ENCODE measurements at places on chromosomes 5 and 9. TPM values are rescaled to one million over a fixed set of nuclear protein-coding genes. Genes with fewer than 3 reads are reported as not detected.
A peak's percentile ranks its signal among the peaks of the same experiment; 100 is the strongest.

GRCh38 chr5:166369346-166369745 lies 1922.1 kb upstream of the WWC1 start:
- H3K4me1 ChIP-seq = no peaks in the 10 kb centered on the region
- H3K4me3 ChIP-seq = no peak overlapping the region
- no peak overlapping the region for H3K27ac ChIP-seq
- DNase-seq = no peak
- H3K27me3 ChIP-seq = no peaks in the 10 kb centered on the region
- no peaks in the 10 kb centered on the region for H3K36me3 ChIP-seq

- H3K4me3 ChIP-seq = no peak overlapping the region
- H3K27ac ChIP-seq = no peak overlapping the region
- no peaks in the 10 kb centered on the region for H3K4me1 ChIP-seq
- H3K27me3 ChIP-seq = no peaks in the 10 kb centered on the region
- no peaks in the 10 kb centered on the region for H3K36me3 ChIP-seq
- DNase-seq = no peak
These were observed 173.7 kb downstream of the CPLANE1 start for GRCh38 chr5:37075399-37075950.

DNA sequence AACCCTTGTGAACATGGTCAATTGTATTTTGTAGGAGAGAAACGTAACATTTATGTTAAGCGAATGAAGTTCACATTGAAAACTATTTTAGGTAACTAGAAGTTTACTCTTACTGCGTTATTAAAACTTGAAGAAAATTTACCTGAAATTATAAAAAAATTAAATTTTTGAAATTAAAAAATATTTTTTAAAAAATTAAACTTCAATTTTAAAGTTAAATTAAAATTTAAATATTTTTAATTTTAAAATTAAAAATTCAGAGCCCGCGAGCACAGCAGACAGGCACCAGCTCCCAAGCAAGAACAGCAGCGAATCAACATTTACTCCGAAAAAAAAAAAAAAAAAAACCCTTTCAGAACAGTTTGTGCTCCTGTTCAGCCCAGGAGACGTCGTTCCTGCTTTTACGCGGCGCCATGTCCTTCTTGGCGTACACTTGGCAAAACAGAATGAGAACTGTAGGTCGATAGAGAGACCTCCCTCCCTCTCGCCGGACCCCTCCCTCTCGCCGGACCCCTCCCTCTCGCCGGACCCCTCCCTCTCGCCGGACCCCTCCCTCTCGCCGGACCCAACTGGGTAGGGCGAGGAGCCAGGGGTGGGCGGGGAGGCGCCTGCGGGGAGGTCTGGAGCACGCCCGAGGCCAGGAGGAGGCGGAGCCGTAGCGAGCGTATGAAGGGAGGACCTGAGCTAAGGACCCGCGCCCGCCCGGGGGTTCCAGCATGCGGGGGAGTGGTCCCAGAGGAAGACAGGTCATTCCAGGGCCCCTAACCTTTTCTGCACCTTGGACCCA lies 235.8 kb downstream of the ROR2 start:
- H3K4me3 ChIP-seq = peak overlapping the region; percentile 40
- no peak for DNase-seq
- H3K4me1 ChIP-seq = no peaks in the 10 kb centered on the region
- no peaks in the 10 kb centered on the region for H3K27me3 ChIP-seq

- H3K27ac ChIP-seq = no peak overlapping the region
- H3K4me3 ChIP-seq = no peak overlapping the region
- no peaks in the 10 kb centered on the region for H3K36me3 ChIP-seq
- no peaks in the 10 kb centered on the region for H3K27me3 ChIP-seq
- DNase-seq = peak; percentile 73
These were observed 34.3 kb downstream of the EPB41L4B start for GRCh38 chr9:109286571-109286977.

DNA sequence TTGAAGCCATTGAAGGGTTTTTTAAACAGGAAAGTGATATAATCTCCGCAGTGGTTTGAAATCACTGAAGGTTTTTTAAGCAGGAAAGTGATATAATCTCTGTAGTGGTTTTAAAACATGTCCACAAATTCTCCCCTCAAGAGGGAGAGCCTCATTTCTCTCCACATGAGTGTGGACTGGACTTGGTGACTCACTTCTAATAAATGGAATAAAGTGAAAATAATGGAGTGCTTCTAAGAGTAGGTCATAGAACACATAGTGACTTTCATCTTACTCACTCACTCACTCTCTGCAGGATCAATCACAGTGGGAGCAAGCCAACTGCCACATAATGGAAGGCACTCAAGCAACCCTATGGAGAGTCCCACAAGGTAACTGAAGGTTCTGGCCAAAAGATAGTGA lies 12.0 kb downstream of the CTNNAL1 start:
- no peaks in the 10 kb centered on the region for H3K27me3 ChIP-seq
- H3K4me1 ChIP-seq = no peaks in the 10 kb centered on the region
- H3K27ac ChIP-seq = no peak overlapping the region
- no peak for DNase-seq
- H3K4me3 ChIP-seq = no peak overlapping the region

GRCh38 chr5:50401336-50401735 lies 39.8 kb downstream of the EMB start:
- no peak overlapping the region for H3K4me3 ChIP-seq
- H3K27ac ChIP-seq = no peak overlapping the region
- no peak for DNase-seq
- H3K36me3 ChIP-seq = no peaks in the 10 kb centered on the region

DNA sequence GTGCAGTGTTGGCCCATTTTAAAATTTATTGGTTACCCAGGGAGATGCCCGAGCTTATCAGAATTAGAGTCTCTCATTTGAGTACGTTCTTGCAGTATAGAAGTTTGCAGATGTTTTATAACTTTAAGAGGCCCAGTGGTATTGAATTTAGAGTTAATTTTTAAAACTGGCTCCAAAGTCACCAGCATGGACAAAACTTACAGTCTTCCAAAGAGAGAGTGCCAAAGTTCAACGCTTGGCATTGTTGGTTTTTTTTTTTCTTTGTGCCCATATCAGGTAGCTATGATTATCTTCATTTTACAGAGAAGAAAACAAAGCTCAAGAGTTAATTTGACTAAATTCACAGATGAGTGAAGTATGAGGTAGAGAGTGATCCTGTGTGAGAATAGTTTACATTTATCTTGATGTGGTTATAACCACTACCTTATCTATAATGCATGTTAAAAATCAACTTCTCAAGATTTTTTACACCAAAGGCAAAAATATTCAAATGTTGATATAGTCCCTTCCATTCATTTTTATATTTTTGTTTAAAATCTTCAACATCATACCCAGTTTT lies 273.7 kb upstream of the DMRT1 start:
- H3K4me3 ChIP-seq = no peak overlapping the region
- no peaks in the 10 kb centered on the region for H3K36me3 ChIP-seq
- no peak for DNase-seq
- H3K27me3 ChIP-seq = no peaks in the 10 kb centered on the region

GRCh38 chr5:92409134-92409533 lies 1026.0 kb upstream of the ARRDC3 start:
- H3K4me1 ChIP-seq = no peaks in the 10 kb centered on the region
- H3K27me3 ChIP-seq = no peaks in the 10 kb centered on the region
- H3K4me3 ChIP-seq = no peak overlapping the region
- no peaks in the 10 kb centered on the region for H3K36me3 ChIP-seq
- DNase-seq = no peak

DNA sequence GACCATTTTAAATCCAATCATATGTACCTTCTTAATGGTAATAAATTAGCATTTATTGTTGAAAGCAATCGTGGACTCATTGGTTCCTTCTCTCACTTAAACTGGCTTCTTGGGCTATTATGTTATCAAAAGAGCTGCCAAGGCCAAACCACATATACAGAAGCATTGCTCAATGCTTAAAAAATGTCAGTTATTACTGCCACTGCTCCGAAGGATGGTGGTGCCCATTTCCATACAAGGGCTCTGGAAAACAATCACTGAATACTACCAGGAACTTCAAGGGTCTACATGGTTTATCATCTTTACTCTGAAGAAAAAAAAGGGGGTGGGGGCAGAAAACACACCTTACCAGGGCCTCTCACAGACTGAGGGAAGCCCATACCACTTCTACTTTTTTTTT lies 104.3 kb downstream of the GNAQ start:
- DNase-seq = no peak
- no peak overlapping the region for H3K27ac ChIP-seq
- no peak overlapping the region for H3K4me3 ChIP-seq
- no peaks in the 10 kb centered on the region for H3K36me3 ChIP-seq
- H3K4me1 ChIP-seq = no peaks in the 10 kb centered on the region

DNA sequence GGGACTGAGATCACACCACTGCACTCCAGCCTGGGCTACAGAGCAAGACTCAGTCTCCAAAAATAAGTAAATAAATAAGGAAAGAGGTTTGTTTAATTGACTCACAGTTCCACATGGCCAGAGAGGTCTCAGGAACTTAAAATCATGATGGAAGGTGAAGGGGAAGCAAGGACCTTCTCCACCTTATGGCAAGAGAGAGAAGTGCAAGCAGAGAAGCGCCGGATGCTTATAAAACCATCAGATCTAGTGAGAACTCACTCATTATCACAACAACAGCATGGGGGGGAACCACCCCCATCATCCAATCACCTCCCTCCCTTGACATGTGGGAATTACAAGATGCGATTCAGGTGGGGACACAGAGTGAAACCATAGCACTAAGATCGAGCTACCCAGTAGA lies 22.8 kb upstream of the RGMB start:
- H3K27ac ChIP-seq = no peak overlapping the region
- no peak for DNase-seq
- no peaks in the 10 kb centered on the region for H3K27me3 ChIP-seq
- H3K4me3 ChIP-seq = no peak overlapping the region
- 0 out of 2 replicates have a peak, but pooled peaks cover 4% of the 10 kb centered on the region for H3K4me1 ChIP-seq

- DNase-seq = no peak
- no peaks in the 10 kb centered on the region for H3K27me3 ChIP-seq
- no peak overlapping the region for H3K27ac ChIP-seq
- no peak overlapping the region for H3K4me3 ChIP-seq
- no peaks in the 10 kb centered on the region for H3K36me3 ChIP-seq
These were observed 141.7 kb downstream of the NTRK2 start for GRCh38 chr9:84811072-84811750.

DNA sequence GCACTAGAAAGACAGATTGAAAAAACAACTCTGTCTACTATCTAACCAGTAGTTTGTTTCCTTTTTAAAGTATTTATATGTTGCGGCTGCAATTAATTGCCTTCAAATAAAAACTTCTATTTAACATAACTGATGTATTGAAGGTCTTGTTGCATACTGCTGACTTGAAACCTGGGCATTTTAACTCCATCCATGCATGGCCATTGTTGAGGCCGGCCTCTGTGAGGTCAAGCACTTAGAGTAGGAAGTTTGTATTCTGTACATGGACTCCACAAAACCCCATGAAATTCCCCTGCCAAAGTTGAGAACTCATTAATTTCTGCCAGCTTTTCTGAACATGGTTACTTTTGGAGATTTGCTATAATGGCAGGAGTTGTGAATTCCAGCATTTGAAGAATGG lies 150.6 kb downstream of the GAS1 start:
- no peaks in the 10 kb centered on the region for H3K36me3 ChIP-seq
- no peak overlapping the region for H3K27ac ChIP-seq
- H3K4me3 ChIP-seq = no peak overlapping the region

DNA sequence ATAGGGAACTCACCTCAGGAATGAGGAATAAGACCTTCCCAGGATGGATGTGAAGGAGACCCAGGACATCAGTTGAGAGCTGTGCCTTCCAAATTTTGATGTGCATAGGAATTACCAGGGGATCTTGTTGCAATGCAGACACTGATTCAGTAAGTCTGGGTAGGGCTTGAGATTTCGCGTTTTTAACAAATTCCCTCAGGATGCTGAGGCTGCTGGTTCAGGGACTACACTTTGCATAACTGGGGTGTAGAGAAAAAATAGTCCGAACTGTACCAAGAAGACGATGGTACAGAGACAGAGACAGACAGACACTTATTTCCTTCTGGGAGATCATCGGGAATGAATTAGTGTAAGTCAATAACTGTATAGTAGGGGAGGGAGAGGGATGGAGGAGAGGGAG lies 82.3 kb upstream of the FREM1 start:
- no peak for DNase-seq
- no peaks in the 10 kb centered on the region for H3K4me1 ChIP-seq
- H3K27me3 ChIP-seq = no peaks in the 10 kb centered on the region
- H3K4me3 ChIP-seq = peak overlapping the region; percentile 41

DNA sequence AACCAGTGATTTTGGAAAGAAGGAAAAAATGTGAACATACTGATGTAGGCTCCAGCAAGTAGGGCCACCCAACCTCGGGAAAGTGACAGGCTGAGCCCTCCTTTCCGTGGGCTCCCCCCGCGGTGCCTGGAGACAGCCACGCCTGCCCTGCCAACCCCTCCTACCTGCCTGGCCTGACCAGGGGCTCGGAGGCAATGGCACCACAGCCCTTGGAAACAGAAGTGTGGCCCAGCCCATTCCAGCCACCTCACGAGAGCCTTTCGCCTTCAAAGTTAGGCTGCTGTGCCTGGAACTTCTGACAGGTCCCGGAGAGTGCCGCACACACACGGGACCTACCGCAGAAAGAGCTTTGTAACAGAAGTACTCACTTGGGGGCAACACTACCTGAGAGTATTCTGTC lies 49.5 kb upstream of the LRRC14B start:
- no peak for DNase-seq
- H3K4me1 ChIP-seq = peaks cover 4% of the 10 kb centered on the region
- no peaks in the 10 kb centered on the region for H3K36me3 ChIP-seq

DNA sequence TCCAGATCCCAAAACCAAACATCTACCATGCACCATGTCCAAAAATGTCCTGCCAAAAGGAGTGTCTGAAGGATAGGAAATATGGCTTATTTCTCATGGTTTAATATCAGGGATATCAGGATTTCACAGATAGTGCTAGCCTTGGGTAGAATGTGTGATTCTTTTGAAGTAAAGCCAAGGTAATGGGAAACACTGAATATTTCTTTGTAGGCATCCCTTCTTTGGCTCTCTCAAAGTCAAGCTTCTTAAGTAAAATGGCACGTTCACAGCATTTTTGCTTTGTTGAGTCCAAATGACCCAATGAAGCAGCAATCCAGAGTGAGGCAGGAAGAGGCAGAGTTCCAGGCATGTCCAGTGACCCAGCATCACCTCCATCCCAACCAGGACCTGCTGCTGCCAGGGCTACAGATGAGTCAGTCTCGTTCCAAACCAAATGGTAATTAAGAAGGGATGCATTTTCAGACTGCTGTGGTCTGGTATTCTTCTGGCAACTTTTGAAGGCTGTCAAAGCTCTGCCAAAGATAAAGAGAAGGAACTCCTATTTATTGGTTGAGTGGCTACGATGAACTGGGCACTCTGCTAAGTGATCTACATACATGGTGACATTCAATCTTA lies 678.8 kb upstream of the KLF4 start:
- H3K27me3 ChIP-seq = no peaks in the 10 kb centered on the region
- H3K4me1 ChIP-seq = no peaks in the 10 kb centered on the region
- H3K4me3 ChIP-seq = no peak overlapping the region
- no peak for DNase-seq
- no peaks in the 10 kb centered on the region for H3K36me3 ChIP-seq

The BARHL1 gene
- total RNA-seq = not detected

The PPP1R26 gene
- 17.5 TPM for total RNA-seq

The BSPRY gene
- 0.13 TPM for total RNA-seq

The FBP2 gene
- not detected for total RNA-seq

The PCDHB2 gene
- total RNA-seq = 12.8 TPM

The GMCL2 gene
- total RNA-seq = not detected

The LECT2 gene
- total RNA-seq = not detected

Measured in Panc1 (cell line).